ENCODE measurements at places on chromosomes 7 and 10.

GRCh38 chr10:42367532-42368230 is 270.7 kb downstream of the ZNF33B start:
- peak; percentile 74 for ATAC-seq

- ATAC-seq: no peak
These were observed 176.6 kb downstream of the BMPER start for GRCh38 chr7:34081935-34082334.

DNA sequence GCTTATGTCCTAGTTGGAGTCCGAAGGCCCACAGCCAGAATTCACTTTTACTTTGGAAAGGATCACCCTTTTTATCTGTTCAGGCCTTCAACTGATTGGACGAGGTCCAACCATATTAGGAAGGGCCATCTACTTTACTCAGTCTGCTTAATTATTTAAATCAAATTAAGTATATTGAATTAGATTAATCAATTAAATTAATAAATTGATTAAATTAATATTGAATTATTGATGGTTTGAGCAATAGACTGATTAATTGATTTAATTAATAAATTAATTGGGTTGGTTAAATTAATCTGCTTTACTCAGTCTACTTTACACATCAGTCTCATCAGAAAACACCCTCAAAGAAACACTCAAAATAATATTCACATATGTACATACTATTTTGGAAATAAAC is 816.9 kb upstream of the POT1 start:
- no peak for ATAC-seq

- peak; percentile 75 for ATAC-seq
These were observed 6.1 kb upstream of the LAMB4 start for GRCh38 chr7:108136191-108136688.
